CD4-positive, alpha-beta T cell treated with Interleukin-6 at 100 ng/mL for 8 hours (primary cell): ENCODE measurements at places on chromosomes 16 and 17.

DNA sequence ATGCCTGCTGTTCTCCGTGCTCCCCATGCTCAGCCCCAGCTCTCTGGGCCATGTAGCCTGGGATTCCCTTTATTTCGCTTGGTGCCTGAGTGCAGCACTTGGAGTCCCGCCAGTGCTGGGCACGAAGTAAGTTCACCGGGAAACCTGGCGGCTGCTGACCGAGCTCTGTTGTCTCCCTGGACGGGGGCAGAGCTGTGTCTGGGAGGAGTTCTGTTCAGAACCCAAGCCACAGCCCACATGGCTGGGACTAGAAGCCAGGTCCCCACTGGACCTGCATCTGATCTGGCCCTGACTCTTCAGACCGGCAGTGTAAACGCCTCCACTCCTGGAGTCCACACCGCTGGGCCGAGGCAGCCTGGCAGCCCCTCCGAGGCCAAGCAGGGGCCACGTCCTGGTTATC is 37.5 kb upstream of the CIBAR2 start:
- no peak for DNase-seq

GRCh38 chr16:85136213-85136701 is 24.0 kb upstream of the CIBAR2 start:
- no peak for DNase-seq

GRCh38 chr17:9859781-9860180 is 34.1 kb downstream of the GLP2R start:
- no peak for DNase-seq

DNA sequence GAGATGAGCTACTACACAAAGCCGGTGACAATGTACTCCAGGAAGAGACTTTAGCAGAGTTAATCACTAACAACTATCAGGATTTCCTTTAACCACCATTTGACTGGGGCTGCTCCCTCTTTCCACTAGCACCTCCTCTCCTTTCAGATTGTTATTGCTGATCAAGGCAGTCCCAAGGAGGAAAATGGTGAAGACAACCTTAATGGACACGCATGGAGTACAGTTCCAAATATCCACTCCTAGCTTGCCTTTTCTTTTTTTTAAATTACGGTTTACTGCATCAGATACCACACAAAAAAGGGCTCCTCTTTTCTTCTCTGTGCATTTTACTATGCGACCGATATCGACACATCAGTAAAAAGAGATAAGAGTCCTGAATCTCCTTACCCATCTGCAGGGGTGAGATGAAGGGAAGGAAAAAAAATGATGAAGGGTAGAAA is 30.9 kb downstream of the FAM222B start:
- peak; percentile 8 for DNase-seq

DNA sequence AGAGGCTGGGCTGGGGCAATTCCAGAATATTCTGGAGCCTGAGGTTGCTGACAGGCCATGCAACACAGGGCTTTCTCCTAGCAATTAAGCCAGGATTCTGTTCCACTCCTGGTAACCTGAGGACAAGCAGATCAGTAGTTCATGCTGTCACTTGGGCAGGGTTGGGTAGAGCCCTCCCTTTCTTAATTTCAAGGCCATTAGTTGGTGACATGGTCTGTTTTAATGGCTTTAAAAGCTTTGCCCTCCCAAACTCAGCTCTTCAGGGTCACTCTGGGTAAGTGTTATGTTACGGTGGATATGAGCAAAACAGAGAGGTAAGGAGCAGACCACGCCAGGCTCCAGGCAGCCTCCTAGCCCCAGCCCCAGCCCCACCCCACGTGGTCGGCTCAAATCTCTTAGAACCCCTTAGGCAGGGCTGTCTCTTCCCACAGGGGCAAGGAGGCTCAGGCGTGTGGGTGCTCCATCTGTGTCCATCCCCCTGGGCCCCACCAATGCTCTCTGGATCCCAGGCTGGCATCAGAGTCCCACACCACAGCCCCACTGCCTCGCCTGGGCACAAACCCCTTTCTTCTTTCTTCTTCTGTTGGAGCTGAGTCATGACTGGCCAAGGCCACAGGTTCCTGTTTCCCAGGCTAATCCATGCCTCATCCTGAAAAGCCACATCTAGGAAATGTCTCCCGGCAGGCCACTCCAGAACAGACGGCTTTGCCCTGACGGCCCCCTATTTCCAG is 27.5 kb downstream of the CEP295NL start:
- no peak for DNase-seq

- DNase-seq, result no peak
Observed at GRCh38 chr17:81543339-81543675, 8.8 kb downstream of the FAAP100 start.

DNA sequence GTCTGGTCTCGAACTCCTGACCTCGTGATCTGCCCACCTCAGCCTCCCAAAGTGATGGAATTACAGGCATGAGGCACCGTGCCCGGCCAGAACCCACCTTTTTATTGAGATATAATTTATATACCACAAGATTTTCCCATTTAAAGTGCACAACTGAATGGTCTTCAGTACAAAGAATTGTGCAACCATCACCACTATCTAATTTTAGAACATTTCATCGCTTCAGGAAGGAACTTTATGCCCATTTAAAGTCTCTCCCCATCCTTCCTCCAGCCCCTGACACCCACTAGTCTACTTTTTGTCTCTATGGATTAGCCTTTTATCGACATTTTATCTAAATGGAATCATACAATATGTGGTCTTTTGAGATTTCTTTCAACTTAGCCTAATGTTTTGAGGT is 25.4 kb upstream of the HELZ start:
- DNase-seq, result no peak

DNA sequence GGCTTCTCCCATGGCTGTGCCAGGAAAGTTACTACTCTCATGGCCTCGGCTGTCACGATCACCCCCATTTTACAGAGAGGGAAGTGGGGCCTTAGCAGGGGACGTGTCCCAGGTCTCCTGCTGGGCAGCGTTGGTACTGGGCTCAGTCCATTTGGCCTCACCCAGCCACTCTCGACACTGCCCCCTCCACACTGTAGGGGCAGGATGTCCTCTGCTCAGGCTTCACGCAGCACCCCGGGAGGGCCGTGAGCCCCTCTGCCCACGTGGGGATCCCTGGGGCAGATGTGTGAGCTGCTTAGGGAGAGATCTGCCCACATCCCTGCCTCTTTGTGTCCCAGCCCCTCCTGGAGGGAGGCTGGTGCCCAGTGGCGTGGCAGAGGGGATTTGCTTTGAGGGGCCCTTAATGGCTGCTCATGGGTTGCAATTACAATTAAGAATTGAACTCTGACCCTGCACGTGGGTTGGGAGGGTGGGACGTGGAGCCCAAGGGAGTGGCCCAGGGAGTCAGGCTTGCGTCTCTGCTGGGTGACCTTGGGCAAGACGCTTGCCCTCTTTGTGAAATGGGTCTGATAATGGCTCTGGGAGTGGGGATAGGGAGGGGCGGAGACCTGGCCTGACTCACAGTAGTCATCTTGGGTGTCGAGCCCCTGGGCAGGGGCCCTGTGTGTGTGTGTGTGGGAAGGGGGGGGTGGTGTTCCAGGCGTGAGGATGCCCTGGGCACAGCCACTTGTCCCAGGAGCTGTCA is 2.3 kb upstream of the KCNJ12 start:
- DNase-seq, result no peak

DNA sequence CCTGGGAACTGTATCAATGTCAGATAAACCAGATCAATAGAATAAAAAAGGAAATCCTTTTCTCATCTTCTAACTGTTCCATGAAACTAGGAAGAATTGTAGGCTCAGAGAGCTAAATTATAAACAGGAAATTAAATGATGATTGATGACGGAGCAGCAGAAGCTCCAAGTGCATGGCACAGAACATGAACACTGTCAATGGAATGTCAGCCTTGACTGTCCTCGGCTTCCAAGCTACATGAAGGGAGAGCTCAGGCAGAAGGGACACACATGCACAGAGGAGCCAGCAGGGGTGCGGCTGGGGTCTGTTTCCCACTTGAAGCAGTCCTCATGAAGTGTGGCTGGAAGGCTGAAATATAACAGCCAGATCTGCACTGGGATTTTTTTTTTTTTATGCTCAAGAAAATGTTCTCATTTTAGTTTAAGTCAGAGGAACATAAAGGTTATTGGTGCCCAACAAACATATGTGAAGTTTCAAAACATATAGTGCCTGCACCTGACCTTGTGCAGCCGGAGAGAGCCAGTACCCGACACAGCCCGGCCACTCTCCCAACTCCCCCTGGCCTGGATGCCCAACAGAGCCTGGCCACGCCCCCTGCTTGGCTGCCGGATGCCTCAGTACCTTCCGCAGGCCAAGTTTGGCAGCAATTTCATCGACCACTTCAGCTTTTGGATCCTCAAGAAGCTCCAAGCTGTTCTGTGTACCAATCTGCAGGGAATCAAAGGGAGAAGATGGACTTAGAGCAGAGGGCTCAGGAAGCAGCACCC is 37.0 kb downstream of the NPLOC4 start:
- no peak for DNase-seq

- peak; percentile 48 for DNase-seq
Observed at GRCh38 chr16:85310868-85311585, 198.8 kb upstream of the CIBAR2 start.

DNA sequence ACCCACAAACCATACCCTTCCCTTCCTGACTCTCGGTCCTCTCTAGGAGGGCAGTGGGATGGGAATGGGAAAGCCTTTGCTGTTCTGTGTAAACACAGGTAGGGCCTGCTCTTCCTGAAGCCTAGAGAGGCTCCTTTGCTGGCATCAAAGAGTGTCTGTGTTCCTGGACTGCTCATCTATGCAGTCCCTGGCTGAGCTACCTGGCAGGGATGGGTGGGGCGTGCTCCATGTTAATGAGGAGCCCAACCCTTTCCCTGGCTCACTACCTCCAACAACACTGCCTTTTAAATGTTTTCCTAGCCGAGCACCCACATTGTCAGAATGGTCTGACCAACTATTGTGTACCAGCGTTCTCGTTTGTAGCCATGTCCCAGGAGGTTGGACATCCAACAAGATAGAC is 26.6 kb upstream of the NAGLU start:
- DNase-seq, result no peak

DNA sequence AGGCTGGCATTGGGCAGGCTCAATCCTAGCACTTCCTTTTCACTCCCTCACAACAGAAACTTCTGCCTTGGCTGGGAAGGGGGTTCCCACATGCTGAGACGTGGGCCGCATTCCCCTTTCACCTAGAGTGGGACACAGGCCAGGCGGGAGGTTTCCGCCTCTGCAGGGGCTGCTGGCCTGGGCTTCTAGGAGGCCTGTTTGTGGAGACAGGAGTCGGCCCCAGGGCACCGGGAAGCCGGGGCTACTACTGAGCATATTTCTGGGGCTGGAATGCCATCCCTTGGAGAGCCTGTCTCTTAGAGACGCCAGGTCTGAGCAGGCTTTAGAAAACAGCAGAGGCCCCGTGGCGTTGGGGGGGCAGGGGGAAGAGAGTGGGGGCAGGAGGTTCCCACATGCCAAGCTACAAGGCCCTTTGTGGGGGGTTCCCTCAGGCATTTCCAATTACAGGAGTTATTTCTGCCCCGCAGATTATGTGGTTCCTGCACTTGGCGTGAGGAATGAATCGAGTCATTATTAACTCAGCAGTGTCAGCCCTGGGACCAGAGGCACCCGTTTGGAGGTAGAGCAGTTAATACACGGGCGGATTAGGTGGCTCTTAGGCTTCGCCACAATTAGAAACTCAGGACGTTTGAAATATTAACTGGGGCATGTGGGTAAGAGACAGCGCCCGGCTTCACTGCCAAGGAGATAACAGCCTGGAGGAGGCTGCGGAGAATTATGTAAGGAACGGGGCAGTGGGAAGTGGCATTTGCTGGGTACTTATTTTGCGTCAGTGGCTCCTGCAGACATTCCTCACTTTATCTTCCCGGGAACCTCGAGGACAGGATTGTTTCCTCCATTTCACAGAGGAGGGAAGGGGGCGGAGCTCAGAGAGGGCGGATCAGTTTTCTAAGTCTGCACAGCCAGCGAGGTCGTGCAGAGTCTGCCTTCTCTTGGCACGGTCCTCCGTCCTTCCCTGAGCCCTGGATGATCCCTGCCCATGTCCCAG is 162.5 kb downstream of the MAF start:
- DNase-seq, result no peak

DNA sequence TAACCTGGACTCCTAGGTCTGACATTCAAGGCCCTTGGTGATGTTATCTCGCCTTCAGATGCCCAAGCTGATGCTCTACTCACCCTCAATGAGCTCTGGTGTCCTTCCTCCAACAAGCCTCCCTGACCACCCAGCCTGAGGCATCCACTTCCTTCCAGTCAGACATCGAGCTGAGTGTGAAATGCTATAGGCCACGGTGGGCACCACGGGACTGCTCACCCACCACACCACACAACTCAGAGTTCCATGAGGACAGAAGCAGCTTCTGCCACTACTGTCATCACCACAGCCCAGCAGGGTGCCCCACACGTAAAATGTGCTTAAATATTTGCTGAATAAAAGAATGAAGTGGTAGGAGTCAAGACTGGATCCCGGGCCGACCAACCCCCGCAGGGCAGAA is 12.0 kb downstream of the CREBBP start:
- DNase-seq, result no peak

GRCh38 chr16:9092282-9092977 is 986 bp downstream of the HAPSTR1 start:
- peak; percentile 15 for DNase-seq

DNA sequence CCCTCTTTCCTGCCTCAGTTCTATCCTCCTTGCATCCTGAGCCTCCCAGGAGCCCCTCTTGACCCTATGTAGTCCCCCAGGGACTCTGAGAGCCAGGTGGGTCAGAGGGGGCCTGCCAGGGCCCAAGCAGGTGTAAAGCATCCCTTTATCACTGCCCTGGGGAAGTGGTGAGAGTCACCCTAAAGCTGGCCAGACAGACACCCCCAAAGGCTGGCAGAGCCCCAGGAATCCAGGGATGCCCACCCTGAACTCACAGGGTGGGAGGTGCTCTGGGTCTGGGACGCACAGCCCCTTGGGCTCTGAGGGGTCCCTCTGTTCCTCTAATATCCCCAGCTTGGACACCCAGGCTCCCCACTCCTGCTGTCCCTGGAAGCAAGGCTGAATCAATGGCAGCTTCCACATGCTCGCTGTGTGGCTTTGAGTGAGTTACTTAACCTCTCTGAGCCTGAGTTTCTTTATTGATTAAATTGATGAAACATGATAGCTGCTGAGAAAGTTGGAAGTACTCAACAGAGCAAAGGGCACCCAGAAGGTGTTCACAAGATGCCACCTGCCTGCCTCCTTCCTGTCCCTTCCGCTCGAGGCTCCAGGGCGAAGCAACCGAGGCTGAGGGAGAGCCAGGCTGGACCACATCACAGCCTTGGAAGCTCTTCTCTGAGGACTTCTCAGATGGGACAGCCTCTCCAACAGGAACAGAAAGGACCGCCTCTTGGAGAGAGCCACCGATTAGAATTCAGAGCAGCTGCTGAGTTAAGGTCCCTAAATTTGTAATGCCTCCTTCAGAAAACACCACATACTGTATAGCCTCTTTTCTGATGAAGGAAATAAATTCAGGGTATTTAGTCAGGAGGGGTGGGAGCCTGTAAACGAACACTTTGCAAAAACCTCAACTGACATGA is 67.1 kb upstream of the DOC2B start:
- DNase-seq, result no peak

- DNase-seq, result no peak
Observed at GRCh38 chr16:84036982-84037425, 5.6 kb downstream of the SLC38A8 start.

- DNase-seq, result no peak
Observed at GRCh38 chr17:27586203-27586721, 44.7 kb upstream of the LGALS9 start.

- DNase-seq, result no peak
Observed at GRCh38 chr16:67188323-67188722, 1.6 kb downstream of the EXOC3L1 start.
